ENCODE measurements at places on chromosomes 6 and 20.

DNA sequence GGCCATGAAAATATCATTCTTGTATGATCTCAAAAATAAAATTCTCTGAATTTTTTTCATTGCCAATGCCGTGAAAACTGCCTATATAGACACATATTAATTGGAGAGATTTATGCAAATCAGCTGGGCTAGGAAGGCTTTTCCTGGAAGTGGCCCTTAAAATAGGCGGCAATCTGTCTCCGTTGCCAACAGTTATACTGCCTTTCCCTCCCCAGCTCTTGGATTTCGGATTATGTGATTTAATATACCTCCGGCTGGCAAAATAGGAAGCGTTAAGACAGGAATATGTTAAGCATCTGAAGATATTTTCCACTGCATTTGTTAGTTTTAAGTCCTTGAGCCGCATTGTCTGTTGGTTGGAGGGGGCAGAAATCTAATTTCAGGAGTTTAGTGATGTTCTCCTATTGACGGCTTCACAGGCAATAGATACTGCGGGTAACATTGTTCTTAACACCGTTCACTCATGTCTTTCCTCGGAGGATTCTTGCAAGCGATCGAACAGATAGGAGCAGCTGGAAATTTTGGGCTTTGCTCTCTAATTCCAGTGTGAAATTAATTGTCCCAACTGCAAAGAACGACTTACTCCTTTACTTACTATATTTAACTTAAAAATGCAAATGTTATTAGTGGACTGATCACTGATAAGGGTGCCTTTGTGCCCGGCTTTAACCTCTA, 113.3 kb downstream of the LINC00237 start:
- no peak for DNase-seq

- no peak for DNase-seq
Measured at GRCh38 chr6:69866351-69866769, at the start of gene COL19A1. TSS of gene COL19A1 (plus strand) at chr6:69866556. CDS start at chr6:69879568, 13,012 bp downstream.

DNA sequence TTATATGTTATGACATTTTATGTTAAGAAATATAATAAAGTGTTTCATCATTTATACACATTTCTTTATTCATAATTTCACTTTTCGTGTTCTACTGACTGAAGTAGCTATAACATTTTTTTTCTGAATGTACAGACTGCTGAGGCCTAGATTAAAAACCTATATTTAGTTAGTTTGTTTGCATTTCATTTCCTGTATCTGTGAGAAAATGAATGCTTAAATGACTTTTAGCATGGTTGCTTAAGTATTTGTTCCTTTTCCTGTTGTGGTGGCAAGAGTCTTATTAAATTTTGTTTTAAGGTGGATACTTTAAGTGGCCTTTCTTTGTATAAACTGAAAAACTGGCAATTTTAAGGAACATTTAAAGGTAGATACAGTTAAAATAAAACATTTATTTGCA, 779.7 kb upstream of the MAN1A1 start:
- DNase-seq = no peak

DNA sequence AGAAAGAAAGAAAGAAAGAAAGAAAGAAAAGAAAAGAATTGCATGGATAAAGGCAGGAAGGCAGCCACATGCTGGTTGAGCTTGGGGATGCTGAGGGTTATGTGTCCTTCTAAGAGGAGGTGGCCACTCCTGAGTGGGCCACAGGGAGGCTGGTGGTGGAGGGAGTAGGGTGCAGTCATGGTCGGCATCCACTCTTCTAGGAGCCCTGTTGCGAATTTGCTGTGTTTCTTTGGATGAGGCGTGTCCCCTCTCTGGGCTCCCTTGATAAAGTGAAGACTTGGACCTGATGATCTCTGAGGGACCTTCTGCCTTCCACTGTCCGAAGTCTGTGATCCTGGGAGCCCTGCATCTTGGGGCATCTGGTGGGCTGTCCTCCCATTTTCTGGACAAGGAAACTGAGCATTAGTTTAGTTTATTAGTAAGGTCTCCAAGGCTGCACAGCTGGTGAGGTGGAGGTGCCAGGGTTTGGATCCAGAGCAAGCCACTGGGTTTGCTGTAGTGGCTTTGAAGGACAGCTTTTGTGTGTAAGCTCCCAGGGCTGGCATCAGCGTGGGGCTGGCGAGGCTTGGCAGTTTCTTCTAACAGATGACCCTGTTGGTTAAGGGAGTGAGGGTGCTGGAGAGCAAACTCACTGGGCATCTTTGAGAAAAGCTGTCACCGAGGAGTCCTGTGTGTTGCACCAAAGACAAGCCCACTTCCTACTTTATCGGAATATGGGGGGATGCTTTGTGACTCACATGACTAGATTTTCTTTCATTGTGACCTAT, 4.3 kb downstream of the DLGAP4 start:
- no peak for DNase-seq

DNA sequence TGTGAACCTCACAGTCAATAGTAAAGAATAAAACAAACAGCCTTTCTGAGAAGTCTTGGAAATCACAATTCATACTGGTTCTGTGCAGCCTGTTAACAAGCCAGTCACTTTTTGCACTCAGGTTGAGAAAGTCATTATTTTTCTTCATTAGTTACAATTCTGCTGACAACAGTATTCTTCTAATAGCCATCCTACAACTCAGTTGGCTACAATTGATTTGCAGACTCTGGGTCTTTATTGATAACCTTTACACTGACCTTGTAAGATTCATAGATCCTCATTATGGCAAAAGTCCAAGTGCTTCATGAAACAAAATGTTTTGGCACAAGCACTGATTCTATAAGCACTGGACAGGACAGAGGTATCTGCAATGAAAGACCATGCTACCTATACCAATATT, 34.9 kb upstream of the POPDC3 start:
- no peak for DNase-seq

DNA sequence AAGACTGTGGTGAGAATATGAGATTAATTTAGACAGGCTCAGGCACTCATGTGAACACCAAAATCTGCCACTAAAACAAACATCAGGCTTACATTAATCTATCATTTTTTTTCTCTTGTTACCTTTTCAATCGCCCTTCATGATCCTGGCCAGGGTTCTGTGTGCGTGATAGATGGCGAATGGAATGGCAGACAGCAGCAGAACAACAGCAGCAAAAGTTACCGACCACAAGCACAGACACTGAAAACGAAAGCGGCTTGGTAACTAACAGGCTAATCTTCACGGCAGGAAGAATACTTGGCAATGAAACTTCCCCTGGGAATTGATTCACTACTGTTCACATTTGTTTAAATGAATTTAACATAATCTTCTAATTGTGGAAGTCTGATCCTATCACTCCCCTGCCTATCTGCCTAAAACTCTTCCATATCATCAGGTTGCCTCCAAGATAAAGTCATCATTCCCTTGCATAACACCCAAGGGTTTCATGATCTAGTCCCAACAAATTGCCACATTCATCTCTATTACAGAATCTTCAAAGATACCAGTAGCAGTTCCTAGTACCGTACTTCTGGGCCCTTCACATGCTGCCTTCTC, 28.7 kb downstream of the PTPRK start:
- no peak for DNase-seq

GRCh38 chr6:20459682-20460081, 58.0 kb downstream of the E2F3 start:
- no peak for DNase-seq

GRCh38 chr6:25418454-25419052, 139.4 kb downstream of the CARMIL1 start:
- DNase-seq = no peak

- no peak for DNase-seq
Measured at GRCh38 chr20:19706463-19706862, 51.6 kb upstream of the RIN2 start.

GRCh38 chr6:13492357-13492756, 5.0 kb upstream of the GFOD1 start:
- no peak for DNase-seq

- DNase-seq = no peak
Measured at GRCh38 chr20:62832212-62832922, 15.5 kb downstream of the COL9A3 start.

DNA sequence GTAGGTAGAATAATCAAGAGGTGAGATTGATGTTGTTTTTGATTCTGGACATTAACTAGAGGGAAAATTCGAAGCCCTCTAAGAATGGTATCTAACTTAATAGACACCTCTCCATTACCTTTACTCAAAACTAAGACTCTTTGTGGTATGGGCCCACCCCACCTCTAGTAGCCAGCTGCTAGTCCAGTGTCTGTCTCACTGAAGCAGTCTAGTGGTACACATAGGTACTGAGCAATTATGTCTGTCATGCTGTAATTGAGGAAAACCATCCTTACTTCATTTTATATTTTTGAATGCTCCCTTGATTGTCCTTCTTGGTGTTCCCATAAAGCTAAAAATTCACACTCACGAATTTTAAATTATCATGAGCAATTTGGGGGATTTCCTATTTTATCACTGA, 290.7 kb downstream of the ARHGAP18 start:
- DNase-seq = no peak

GRCh38 chr6:75748003-75748742, 866 bp upstream of the MYO6 start:
- no peak for DNase-seq

DNA sequence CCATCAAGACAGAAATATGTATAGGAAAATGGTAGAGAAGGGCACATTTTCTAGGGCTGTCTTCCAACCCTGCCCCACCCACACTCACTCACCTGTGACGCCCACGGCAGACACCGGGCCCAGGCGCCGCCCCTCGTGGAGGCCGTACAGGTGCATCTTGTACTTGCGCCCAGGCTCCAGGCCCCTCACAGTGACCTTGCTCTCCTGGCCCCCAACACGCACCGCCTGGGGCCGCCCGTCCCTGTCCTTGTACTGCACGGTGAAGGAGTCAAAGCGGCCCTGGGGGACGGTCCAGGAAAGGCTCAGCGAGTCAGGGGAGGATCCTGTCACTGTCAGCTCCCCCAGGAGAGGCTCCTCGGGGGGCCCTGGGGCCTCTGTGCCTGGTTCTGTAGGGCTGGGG, 19.8 kb downstream of the CYP21A2 start:
- DNase-seq = no peak

- DNase-seq = no peak
Measured at GRCh38 chr6:80742481-80742880, 636.0 kb downstream of the BCKDHB start.

DNA sequence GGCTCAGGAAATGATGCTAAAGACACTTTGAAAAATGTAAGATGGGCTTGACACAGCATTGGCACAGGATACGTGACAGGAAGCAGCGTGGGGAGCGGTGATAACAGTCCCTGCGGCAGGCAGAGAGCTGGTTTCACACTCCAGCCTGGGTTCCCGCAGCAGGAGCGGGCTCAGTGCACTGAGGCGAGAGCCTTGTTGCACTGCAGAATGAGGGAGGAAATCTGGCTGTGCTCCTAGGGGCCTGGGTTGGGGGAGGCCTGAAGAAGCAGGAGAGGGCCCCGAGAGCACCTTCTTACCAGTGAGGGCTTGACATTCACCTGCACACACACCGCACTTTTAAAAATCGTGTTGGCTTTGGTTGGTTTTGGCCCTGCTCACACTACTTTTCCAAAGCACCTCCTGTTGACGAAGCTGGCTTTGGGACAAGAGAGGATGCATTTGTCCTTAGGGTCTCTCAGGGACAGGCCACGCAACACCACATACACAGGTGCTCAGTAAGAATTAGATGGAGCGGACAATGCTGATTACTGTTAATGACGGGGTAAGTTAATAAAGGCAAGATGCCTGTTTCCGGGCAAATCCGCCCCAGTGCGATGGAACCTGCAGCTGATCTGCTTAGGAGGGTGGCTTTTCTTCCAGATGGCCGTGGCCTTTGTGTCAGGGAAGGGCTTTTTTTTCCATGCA, 49.4 kb upstream of the ARMC2 start:
- DNase-seq = no peak

GRCh38 chr6:153767127-153767526, 271.9 kb upstream of the OPRM1 start:
- no peak for DNase-seq

- DNase-seq = no peak
Measured at GRCh38 chr6:111888928-111889695, 15.9 kb upstream of the FYN start.

DNA sequence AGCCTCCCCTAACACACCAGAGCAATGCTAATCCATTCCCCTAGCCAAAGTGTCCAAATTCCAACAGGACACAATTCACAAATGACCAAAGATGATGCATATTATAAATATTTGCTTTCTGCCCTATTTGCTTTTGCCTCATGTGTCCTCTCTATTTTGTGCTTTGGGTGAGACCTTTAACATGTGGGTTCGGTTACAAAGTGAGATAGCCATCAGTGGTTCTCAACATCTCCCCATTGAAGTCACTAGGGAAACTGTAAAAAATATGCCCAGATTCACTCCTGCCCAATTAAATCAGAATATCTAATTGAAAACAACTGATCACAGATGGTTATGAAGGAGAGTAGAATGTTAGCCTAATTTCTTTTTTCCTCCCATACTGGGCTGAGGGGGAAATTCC, 159.2 kb downstream of the MTFR2 start:
- no peak for DNase-seq

GRCh38 chr6:82875573-82876185, 190.0 kb downstream of the UBE3D start:
- no peak for DNase-seq

- no peak for DNase-seq
Measured at GRCh38 chr20:53493311-53493857, 100.3 kb downstream of the ZNF217 start.

DNA sequence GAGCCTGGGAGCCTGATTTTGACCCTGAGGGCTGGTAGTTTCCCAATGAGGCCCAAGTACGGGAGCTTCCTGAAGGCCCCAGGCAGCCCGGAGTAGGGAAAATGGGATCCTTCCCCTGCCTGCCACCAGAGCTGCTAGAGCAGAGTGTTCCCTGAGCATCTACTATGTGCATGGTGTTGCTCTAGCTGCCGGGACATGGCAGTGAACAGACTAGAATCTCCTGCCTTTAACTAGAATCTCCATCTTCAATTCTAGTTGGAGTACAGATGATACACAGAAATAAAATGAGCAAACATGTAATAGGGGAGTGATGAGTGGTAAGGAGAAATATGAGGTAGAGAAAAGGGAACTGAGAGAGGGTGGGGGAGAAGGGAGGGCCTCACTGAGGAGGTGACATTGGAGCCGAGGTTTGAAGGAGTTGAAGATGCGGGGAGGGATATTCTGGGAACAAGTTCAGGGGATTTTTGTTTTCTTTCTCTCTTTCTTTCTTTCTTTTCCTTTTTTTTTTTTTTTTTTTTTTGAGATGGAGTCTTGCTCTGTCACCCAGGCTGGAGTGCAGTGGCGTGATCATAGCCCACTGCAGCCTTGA, 18.5 kb downstream of the VSTM2L start:
- DNase-seq = no peak

DNA sequence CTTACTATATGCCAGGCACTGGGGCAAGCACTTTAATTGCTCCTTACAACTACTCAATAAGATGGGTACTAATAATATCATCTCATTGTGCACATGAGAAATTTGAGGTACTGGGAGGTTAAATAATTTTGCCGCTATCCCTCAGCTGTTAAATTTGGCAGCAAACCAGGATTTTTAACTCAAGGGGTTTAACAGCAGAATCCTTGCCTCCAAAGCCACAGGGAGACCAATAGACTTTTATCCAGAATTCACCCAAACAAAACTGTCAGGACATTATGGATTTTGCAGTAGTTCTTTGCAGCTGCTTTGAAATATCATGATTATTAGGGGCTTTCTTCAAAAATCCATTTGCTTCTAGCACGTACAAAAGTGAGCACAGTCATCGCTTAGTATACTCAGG, 136.2 kb downstream of the RPS12 start:
- no peak for DNase-seq
